ENCODE measurements at places on chromosomes 3 and 15.

- no peak for DNase-seq
Observed at GRCh38 chr15:79035111-79035601, 55.4 kb downstream of the RASGRF1 start.

- no peak for DNase-seq
Observed at GRCh38 chr15:40306371-40306770, 1.4 kb downstream of the PLCB2 start.

DNA sequence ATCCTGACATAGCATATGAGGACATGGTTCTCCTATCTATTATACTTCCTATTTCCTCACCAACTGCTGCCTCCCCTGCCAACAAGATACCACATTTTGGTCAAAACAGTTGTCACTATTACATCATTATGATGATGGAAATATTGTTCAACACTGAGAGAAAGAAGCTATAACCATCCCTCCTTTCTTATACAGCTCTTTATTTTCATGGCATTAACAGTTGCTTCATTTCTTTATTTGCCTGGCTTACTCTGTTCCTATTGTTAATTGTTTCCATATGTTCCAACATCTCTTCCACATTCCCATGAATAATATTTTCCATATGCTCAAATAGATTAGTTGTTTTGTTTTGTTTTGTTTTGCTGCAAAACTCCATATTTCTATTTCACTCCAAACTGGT lies 40.8 kb upstream of the FILIP1L start:
- DNase-seq = no peak

- no peak for DNase-seq
Observed at GRCh38 chr3:4782095-4782494, 197.1 kb upstream of the BHLHE40 start.

- DNase-seq = no peak
Observed at GRCh38 chr15:63380151-63380807, 1.4 kb downstream of the CA12 start.

- no peak for DNase-seq
Observed at GRCh38 chr3:117618462-117618861, 908.9 kb downstream of the TUSC7 start.

GRCh38 chr3:16502347-16502908 lies 11.1 kb downstream of the RFTN1 start:
- no peak for DNase-seq

- DNase-seq = no peak
Observed at GRCh38 chr3:133388696-133389395, 11.0 kb upstream of the BFSP2 start.

DNA sequence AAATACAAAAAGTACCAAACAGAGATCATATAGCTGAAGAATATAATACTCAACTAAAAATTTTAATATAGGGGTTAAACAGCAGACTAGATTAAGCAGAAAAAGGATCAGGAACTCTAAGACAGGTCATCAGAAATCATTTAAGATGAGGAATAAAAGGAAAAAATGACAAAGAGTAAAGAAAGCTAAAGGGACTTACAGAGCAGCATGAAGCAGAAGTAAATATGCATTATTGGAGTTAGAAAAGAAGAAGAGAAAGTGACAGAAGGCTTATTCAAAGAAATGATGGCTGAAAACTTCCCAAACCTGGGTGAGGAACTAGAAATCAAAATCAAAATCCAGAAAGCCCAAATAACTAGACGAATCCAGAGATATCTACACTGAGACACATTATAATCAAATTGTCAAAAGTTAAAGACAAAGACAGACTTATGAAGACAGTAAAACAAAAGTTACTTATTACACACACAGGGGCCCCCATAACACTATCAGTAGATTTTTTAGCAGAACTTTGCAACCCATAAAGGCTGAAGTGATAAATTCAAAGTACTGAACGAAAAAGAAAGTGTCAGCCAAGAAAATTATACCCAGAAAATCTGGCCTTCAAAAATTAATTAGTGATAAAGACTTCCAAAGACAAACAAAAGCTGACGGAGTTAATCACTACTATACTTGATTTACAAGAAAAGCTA lies 95.6 kb downstream of the SCAPER start:
- no peak for DNase-seq

All from left ventricle myocardium superior (tissue), 1 donor.